ENCODE measurements at places on chromosomes 16 and 17. TPM values are rescaled to one million over a fixed set of nuclear protein-coding genes. Genes with fewer than 3 reads are reported as not detected.

The VWA3A gene
- 0.52 TPM for total RNA-seq

DNA sequence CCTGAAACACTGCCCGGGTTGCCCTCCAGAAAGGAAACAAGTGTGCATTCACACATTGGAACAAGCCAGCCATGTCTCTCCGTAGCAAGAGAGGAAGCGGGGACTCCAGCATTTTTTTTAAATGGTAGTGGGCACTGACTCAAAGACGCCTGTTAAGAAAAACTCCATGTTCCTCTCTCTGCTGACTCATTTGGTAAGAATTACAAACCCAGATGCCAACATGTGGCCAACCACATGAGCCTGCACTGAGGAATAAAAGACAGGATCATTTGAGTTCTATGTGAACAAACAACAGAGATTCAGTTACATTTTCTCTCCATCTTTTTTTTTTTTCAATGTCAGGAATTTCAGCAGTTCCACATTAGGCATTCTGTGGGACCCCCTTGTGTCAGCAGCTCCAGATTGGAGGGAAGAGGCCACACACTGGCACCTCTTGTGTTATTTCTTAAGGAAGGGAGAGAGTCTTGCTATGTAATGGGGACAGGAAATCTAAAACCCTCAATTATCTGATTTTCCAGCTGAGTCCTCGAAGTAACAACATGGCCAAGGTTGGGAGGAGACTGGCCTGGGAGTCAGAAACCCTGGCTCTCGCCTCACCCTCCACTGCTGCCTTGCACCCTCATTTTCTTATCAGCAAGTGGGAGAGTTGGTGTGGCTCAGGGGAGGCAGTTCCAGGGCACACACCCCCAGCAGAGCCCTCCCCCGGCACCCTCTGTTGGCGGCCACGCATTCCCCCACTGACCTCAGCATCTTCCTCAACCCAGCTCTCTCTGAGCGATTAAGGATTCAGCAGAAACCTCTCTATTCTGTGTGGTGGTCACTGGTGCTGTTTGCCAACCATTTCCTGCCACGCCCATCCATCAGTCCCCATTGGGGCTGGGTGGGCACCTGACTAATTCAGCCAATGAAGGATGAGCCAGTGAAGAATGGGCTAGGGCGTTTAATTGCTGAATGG lies 173.0 kb downstream of the FOXL1 start:
- H3K4me3 ChIP-seq, result no peak overlapping the region
- DNase-seq, result no peak
- no peaks in the 10 kb centered on the region for H3K36me3 ChIP-seq
- H3K4me1 ChIP-seq, result no peaks in the 10 kb centered on the region
- no peaks in the 10 kb centered on the region for H3K27me3 ChIP-seq
- no peak overlapping the region for H3K27ac ChIP-seq

DNA sequence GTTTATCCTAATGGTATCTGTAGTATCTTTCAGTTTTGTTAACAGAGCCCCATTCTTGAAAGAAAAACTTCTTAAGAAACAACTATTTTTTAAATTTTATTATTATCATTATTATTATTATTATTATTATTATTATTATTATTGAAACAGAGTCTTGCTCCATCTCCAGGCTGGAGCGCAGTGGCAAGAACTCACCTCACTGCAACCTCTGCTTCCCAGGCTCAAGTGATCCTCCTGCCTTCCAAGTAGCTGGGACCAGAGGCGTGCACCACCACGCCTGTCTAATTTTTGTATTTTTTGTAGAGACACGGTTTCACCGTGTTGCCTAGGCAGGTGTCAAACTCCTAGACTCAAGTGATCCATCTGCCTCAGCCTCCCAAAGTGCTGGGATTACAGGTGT lies 23.4 kb downstream of the SUPT6H start:
- no peaks in the 10 kb centered on the region for H3K4me1 ChIP-seq
- peaks cover 80% of the 10 kb centered on the region for H3K36me3 ChIP-seq
- no peak for DNase-seq
- no peaks in the 10 kb centered on the region for H3K27me3 ChIP-seq
- no peak overlapping the region for H3K27ac ChIP-seq

GRCh38 chr17:19371259-19372010 lies 6.9 kb upstream of the MAPK7 start:
- no peaks in the 10 kb centered on the region for H3K4me1 ChIP-seq
- no peak for DNase-seq
- no peak overlapping the region for H3K4me3 ChIP-seq
- no peaks in the 10 kb centered on the region for H3K36me3 ChIP-seq
- H3K27ac ChIP-seq, result no peak overlapping the region

DNA sequence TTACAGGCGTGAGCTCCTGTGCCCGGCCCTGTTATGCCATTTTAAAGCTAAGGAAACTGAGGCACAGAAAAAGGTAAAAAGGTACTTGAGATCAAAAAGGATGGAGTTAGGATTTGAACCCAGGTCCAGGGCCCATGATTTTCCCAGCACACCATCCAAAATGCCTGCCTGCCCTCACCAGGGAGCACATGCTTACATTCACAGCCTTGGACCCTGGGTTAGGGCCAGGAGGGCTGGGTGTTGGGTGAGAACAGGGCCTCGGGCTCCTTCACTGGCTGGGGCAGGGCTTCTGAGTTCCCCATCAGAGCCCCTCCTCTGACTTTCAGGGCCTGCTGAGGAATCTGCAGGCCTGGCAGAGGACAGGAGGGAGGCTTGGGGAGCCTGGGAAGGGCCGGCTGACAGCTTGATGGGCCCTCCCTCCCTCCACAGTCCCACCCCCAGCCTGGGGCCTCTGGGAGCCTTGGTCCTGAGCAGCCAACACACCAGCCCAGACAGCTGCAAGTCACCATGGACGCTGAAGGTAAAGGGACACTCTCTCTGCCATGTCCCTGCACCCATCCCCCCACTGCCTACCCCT lies at the start of gene QPRT:
Gene QPRT (plus strand): TSS at position 490 of the 577 bp plus-strand sequence. CDS start 18 bp downstream, at position 508.
- H3K4me1 ChIP-seq, result peaks cover 11% of the 10 kb centered on the region
- peak; percentile 81 for DNase-seq
- peak within 1 kb of the TSS; percentile 90 for H3K27ac ChIP-seq
- H3K4me3 ChIP-seq, result peak within 1 kb of the TSS; percentile 17
- H3K36me3 ChIP-seq, result no peaks in the 10 kb centered on the region

DNA sequence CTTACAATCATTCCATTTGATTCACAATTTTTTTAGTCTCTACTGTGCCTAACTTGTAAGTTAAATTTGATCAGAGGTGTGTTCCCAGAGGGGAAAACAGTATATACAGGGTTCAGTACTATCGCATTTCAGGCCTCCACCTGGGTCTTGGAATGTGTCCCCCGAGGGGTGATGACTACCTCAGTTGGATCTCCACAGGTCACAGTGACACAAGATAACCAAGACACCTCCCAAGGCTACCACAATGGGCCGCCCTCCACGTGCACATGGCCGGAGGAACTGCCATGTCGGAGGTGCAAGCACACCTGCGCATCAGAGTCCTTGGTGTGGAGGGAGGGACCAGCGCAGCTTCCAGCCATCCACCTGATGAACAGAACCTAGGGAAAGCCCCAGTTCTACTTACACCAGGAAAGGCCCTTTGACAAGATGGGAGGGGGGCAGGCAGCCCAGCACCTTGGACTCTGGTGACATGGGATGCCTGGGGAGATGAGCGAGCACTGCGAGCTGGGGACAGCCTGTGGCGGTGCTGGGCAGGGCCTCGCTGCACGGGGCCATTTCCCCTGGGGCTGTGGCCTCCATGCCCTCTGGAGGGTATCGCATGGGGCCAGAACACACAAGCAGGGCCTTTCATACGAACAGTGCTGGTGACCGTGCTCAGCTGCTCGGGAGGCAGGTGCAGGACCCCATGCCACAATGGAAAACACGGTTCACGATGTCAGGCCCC lies 33.9 kb downstream of the PDIA2 start:
- no peaks in the 10 kb centered on the region for H3K4me1 ChIP-seq
- H3K27me3 ChIP-seq, result no peaks in the 10 kb centered on the region
- no peak for DNase-seq

DNA sequence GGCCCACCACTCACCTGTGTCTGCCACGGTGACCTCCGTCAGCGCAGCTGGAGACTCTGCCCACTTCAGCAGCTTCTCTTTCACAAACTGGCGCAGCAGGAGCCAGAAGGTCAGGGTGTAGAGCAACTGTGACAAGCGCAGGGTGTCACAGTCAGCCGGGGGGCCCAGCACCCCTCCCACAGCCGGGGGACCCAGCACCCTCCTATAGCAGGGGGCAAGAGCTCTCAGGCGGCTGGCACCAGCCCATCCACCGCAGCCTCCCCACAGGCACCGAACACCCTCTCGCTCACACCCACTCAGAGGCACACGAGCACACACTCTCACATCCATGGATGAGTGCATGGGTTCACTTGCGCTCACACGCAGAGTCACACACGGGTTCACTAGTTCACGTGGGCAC lies 28.8 kb downstream of the CTU2 start:
- DNase-seq, result no peak
- no peaks in the 10 kb centered on the region for H3K27me3 ChIP-seq
- no peak overlapping the region for H3K4me3 ChIP-seq
- H3K4me1 ChIP-seq, result peaks cover 9% of the 10 kb centered on the region

The DOC2B gene
- 22.4 TPM for total RNA-seq

- no peak for DNase-seq
- H3K4me1 ChIP-seq, result no peaks in the 10 kb centered on the region
- H3K36me3 ChIP-seq, result no peaks in the 10 kb centered on the region
- no peak overlapping the region for H3K27ac ChIP-seq
- no peaks in the 10 kb centered on the region for H3K27me3 ChIP-seq
Observed at GRCh38 chr17:7191069-7191468, 11.9 kb upstream of the ASGR1 start.

The CHST4 gene
- total RNA-seq, result 21.8 TPM

The XYLT2 gene
- 22.8 TPM for total RNA-seq

The KCNJ16 gene
- total RNA-seq, result 53.4 TPM

The CDRT15 gene
- not detected for total RNA-seq

GRCh38 chr17:69609473-69610305 lies 195.2 kb downstream of the MAP2K6 start:
- H3K4me3 ChIP-seq, result no peak overlapping the region
- H3K27me3 ChIP-seq, result no peaks in the 10 kb centered on the region
- H3K36me3 ChIP-seq, result no peaks in the 10 kb centered on the region
- peaks cover 23% of the 10 kb centered on the region for H3K4me1 ChIP-seq

The HOXB5 gene
- not detected for total RNA-seq

The FN3K gene
- total RNA-seq, result 29.1 TPM

GRCh38 chr17:66945147-66945835 lies 19.2 kb upstream of the CACNG4 start:
- H3K4me3 ChIP-seq, result no peak overlapping the region
- H3K4me1 ChIP-seq, result peaks cover 10% of the 10 kb centered on the region
- no peaks in the 10 kb centered on the region for H3K27me3 ChIP-seq
- DNase-seq, result no peak
- no peak overlapping the region for H3K27ac ChIP-seq

DNA sequence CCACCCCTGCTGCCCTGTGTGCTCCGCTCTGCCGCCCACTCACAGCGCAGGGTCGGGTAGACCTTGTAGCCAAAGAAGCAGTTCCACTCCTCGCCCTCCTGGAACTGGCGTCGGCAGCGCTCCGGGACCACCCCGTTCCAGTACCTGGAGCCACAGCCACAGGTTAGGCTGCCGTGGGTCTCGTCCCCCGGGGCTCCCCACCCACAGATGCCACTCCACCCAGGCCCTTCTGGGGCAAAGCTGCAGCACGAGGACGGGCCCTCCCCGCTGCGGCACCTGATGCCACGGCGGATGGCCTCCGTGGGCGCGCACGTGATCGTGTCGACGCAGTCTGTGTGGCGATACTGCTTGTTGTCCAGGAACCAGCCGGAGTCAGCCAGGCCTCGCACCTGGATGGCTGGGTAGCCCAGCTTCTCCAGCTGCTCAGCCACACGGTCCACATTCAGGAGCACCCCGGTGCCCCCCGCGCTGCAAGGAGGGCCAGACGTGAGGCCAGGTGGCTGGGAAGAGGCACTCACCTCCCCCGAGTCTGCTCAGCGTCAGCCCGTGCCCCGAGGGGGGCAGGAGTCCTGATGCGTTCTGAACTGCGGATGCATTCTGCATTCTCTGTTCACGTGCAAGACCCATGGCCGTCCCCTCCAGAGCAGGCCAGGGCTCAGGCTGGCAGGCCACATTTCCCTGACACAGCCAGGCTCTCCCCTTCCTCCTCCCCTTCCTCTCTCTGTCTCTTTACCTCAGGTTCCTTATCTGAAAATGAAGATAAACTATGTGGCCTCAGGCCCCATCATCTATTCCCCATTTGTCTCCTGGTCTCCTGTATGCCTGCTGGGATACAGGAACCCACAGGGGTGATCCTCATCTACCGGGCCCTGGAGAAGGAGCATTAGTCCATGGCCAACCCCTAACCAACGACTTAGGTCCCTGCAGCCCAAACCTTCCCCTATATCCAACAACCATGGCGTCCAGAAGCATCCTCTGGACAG lies 4.1 kb downstream of the NOTUM start:
- no peak overlapping the region for H3K27ac ChIP-seq
- H3K27me3 ChIP-seq, result peaks cover 21% of the 10 kb centered on the region
- no peak overlapping the region for H3K4me3 ChIP-seq

- H3K4me3 ChIP-seq, result no peak overlapping the region
- no peaks in the 10 kb centered on the region for H3K36me3 ChIP-seq
Observed at GRCh38 chr16:86566966-86567700, 504 bp downstream of the FOXC2 start.

The CCL7 gene
- total RNA-seq, result not detected

- no peaks in the 10 kb centered on the region for H3K27me3 ChIP-seq
- no peak overlapping the region for H3K27ac ChIP-seq
- DNase-seq, result no peak
- H3K36me3 ChIP-seq, result no peaks in the 10 kb centered on the region
- no peak overlapping the region for H3K4me3 ChIP-seq
Observed at GRCh38 chr16:22814711-22815105, 746 bp downstream of the HS3ST2 start.

The PIK3R5 gene
- 4.6 TPM for total RNA-seq

The GPR142 gene
- total RNA-seq, result 0.66 TPM

DNA sequence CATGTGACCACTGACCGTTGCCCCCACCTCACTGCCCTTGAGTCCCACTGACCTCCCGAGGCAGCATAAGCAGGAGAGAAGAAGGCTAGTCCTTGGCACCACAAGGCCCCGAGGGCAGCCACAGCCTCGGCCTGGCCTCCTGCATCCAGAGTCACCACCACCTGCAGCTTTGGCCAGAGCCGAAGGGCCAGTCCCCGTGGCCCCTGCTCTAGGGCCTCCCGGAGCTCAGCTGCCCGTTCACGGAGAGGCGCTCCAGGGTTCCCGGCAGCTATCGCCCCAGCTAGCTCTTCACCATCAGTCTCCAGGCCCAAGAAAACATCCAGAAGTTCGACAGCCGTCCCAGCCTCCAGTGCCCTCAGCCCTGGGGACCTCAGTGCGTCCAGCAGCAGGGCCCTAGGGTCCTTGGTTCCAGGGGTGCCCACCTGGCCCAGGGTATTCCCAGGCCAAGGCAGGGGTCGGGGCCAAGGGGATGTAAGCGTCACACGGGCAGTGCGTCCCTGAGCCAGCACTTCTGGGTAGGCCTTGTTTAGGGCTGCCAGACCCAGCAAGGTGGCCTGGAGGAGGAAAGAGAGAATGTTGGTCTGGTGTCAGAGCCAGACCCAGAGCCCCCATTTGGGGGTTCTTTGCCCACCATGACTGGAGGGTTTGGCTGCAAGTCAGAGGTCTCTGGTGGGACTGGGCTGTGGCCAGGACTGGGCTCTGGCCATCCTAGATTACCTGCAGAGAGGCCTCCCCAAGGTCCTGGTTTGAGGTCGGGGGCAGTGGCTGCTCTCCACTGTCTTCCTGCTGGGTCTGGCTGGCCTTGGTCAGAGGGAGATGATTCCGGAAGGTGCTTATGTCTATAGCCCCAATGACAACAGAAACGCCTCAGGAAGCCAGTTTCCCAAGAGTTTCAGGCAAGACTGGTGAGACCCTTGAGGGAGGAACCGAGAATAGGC lies 1.8 kb downstream of the GHDC start:
- no peaks in the 10 kb centered on the region for H3K36me3 ChIP-seq
- H3K4me1 ChIP-seq, result peaks cover 23% of the 10 kb centered on the region
- no peaks in the 10 kb centered on the region for H3K27me3 ChIP-seq
- no peak overlapping the region for H3K27ac ChIP-seq

- peak overlapping the region; percentile 75 for H3K4me3 ChIP-seq
- peak; percentile 72 for DNase-seq
- peak overlapping the region; percentile 96 for H3K27ac ChIP-seq
Observed at GRCh38 chr17:38870259-38871165, 654 bp downstream of the LASP1 start.

The FBXW10B gene
- not detected for total RNA-seq

The WNT3 gene
- 1.6 TPM for total RNA-seq
